ENCODE measurements at places on chromosomes 6 and 20.
A peak's percentile ranks its signal among the peaks of the same experiment; 100 is the strongest.

DNA sequence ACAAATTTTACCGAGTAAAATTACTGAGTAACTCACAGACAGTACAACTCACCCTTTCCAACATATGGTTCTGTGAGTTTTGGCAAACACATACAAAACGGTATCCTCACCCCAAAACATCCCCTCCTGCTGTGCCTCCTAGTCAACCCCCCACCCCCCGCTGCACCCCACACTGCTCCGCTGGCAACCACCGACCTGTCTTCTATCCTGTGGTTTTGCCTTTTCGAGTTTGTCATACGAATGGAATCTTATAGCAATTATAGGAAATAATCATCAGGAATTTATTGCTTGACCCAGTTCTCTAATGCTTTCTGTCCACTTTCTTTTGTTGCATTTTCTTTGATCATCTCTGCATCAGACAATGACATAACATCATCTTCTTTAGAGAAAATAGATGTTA is 312.3 kb downstream of the KIF16B start:
- DNase-seq = no peak

GRCh38 chr6:5634525-5634924 is 372.2 kb downstream of the NRN1 start:
- no peak for DNase-seq

GRCh38 chr20:58011947-58012610 is 216.4 kb downstream of the ANKRD60 start:
- DNase-seq = no peak

DNA sequence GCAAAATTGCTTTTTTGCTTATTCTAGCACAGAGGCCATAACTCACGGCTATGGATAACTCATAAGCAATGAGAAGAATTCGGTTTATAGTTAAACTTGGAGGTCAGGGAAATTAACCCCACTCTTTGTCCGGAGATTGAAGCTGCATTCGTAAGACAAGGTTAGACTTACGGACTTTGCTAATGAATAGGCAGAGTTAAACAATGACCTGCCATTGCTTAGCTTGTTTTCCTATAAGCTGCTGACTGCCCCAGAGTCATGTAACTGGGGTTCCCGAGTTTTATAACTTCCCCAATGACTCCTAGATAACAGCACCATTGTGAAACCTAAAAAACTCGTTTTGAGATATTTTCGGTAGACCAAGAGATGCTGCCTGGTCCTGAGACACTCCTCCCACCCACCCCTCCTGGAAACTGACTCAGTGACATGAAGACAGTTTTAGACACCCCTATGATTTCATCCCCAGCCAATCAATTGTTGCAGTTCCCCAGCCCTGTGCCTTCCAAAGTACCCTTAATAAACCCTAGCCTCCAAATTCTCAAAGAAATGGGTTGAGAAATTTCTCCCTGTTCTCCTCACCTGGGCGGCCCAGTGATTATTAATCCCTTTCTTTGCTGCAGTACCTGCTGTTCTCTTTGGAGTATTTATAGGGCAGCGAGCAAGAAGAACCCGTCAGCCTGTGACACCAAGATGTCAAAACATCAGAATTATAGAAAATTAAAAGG is 33.1 kb upstream of the MCUR1 start:
- no peak for DNase-seq

- DNase-seq = no peak
Measured at GRCh38 chr20:33922224-33922623, 71.5 kb upstream of the RALY start.

DNA sequence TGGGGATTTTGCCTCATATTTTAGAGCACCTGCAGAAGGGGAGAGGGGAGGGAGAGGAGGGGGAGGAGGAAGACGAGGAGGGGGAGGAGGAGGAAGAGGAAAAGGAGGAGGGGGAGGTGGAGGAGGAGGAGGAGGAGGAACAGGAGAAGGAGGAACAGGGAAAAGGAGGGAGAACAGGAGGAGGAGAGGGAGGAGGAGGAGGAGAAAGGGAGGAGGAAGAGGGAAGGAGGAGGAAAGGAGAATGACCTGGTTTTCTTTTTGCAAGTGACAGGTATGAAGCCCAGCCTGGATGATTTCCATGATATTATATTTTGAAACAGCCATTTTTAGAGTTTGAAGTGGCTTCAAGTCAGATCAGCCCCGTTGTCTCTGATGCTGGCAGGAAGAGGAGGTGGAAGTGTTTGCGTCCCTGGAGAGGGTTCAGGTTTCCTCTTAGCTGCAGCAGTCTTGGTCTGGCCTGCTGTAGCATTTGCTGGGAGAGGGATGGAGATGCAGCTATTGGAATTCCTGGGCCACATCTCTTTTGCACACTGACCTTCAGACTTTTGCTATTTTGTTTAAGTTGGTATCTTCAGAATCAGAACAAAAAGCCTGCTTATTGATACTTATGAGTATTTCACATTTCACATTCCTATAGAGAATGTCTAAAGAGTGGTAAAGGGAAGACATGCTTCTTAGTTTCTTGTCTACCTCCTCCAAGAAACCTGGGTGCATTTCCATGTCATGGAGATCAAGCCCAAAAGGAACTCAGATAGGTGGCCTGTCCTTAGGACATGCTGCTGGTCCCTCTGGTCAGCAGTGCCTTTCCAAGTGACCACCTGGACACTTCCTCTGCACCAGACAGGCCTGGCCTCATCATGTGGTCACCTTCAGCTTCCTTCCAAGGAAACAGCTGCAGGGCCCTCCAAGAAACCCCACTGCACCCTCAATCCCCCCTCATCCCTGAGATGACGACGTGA is 54.3 kb upstream of the IYD start:
- peak; percentile 38 for DNase-seq

GRCh38 chr6:45422503-45423110 is 44.9 kb upstream of the SUPT3H start:
- peak; percentile 26 for DNase-seq

DNA sequence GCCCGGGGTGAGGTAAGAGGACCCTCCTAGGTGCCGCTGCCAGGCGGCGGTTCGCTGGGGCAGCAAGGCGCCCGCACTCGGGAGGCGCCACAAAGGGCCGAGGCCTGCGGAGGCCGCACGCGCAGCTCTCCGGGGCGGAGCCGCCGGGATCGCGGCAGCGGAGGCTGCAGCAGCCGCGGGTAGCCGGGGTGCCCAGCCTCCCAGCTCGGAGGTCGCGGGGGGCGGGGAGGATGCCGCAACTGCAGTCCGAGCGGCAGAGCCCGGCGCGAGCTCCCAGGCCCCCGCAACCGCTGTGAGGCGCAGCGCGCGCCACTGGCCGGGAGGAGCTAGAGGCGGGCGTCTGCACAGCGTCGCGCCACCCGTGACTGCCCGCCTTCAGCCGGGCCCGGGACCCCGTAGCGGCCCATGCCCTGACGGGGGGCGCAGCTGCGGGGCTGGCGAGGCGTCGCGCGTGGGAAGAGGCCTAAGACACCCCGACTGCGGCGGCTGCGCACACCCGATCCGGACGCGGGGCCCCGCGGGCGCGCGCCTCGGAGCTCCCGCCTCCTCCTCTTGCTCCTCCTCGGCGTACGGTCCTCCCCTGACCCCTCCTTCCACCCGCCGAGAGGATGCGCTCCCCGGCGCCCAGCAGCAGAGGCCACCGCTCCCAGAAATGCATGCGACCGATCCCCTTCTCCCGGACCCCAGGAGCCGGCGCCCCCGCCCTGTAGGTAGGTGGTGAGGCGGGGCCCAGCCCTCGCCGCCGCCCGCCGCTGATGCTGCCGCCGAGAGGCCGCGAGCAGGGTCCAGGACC is at the start of gene NCOA7:
TSS of gene NCOA7 (plus strand) at position 603 of the 793 bp plus-strand sequence. CDS start 24,395 bp downstream, outside the sequence.
- DNase-seq = peak; percentile 57

DNA sequence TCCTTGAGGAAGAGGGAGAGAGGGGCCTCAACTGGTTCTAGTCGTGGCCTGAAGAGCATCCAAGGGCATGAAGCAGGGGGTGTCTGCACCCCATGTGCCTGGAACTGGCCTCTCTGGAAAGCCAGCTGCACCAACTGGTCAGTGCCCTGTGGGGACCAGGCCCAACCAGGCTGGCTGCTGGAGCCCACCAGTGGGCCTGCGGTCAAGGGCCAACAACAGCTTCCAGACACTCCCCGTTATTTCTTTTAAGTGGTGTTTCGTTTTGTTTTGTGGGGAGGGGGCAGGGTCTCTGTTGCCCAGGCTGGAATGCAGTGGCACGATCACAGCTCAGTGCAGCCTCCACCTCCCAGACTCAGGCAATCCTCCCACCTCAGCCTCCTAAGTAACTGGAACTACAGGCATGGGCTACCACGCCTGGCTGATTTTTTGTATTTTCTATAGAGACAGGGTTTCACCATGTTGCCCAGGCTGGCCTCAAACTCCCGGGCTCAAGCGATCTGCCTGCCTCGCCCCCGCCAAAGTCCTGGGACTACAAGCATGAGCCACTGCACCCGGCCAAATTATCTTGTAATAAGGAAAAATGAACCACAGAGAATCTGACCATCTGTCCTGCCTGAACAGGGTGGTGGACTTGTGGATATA is 11.9 kb upstream of the C20orf144 start:
- DNase-seq = no peak

- no peak for DNase-seq
Measured at GRCh38 chr6:102736941-102737368, 1343.4 kb downstream of the GRIK2 start.

GRCh38 chr6:166949528-166950442 is 6.6 kb downstream of the RNASET2 start:
- no peak for DNase-seq

GRCh38 chr6:138157986-138158638 is 3.6 kb upstream of the ARFGEF3 start:
- no peak for DNase-seq

- DNase-seq = peak; percentile 72
Measured at GRCh38 chr6:41787219-41787917, at the start of gene TOMM6. TOMM6 (plus strand) TSS chr6:41787694; CDS start chr6:41787698, 4 bp downstream.

DNA sequence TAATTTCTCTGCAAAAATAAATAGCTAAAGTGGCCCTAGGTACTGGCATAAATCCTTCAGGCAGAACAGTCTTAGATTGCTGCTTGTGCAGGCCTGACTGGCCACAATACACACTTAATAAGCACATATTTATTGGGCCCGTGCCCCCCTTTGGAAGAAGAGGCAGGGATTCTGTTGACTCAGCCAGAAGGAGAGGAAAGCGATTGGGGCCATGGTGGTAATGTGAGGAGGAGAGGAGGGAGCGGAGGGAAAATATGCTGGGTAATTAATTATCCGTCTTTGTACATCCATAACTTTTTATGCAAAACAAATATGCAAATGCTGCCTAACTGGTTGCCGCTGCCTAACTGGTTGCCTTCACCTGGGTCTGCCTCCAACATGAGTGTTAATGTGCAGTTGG is 36.2 kb downstream of the CD40 start:
- DNase-seq = no peak

GRCh38 chr20:49698477-49698876 is 15.2 kb downstream of the B4GALT5 start:
- DNase-seq = no peak

GRCh38 chr20:18137412-18138265 is at the start of the genes KAT14 and PET117:
KAT14 (plus strand) TSS chr20:18137863; CDS start chr20:18142661, 4,798 bp downstream.
PET117 (plus strand) TSS chr20:18137863; CDS start chr20:18137956, 93 bp downstream.
- peak; percentile 36 for DNase-seq

GRCh38 chr6:152166497-152166896 is 359.0 kb downstream of the ESR1 start:
- no peak for DNase-seq

DNA sequence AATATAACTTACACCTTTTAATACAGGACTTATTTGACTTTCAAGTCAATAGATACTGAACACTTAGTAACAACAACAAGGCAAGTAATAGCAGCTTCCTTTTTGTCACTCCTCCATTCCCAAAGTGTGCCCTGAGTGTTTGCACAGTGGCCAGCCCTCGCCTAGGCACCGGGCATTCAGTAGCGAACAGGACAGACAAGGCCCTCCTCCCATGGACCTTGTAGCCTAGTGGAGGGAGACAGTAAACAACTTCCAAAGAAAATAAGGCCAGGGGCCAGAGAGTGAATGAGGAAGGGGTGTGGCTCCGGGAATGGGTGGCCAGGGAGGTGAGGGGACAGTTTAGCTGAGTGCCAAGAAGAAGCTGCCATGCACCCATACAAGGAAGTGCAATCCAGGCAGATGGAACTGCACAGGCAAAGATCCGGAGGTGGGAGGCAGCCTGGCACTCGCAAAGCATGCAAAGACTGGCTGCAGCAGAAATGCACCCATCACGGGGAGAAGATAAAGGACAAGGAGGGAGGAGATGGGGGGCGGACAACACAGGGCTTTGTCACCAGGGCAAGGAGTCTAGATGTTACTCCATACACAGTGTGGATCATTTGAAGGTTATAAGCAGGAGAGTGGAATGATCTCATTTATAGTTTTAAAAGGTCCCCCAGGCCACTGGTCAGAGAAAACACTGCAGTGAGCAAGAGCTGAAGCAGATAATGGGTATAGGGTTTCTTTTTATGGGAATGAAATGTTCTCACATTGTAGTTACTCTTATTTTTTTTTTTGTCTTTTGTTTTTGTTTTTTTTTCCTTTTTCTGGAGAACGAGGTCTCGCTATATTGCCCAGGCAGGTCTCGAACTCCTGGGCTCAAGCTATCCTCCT is 32.2 kb downstream of the ATP9A start:
- no peak for DNase-seq

- DNase-seq = no peak
Measured at GRCh38 chr6:80330961-80331360, 224.5 kb downstream of the BCKDHB start.

GRCh38 chr6:16318953-16319720 is 80.8 kb downstream of the GMPR start:
- DNase-seq = no peak

DNA sequence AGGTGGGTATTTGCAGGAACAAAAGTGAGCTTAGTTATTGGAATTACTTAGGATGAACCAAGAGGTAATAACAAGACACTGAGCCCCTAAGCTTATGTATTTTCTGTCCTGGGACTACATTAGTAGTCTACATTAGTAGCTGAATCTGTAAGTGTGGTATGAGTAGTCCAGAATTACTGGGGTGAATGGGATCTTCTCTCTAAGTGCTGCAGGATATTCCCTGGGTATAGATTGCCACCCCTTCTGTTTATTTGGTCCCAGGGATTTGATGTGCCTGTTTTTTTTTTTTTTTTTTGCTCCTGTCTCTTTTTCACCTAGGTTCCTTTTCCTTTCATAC is 5.9 kb downstream of the CD2AP start:
- DNase-seq = no peak

DNA sequence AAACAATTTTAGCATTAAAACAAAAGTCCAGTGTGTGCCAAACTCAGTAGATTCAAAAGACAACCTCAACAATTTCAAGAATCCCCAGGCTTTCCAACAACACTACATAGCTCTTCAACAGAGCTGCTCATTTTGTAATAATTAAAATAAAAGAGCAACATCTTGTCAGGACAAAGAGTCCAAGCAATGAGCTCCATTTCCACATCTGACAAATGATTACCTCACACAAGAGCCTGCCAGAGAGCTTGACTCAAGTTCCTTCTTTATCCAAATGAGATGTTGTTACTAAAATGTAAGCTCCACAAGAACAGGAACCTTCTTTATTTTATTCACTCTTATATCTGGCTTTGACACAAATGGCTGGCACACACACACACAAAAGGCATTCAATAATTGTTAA is 449.8 kb downstream of the HACE1 start:
- DNase-seq = no peak

DNA sequence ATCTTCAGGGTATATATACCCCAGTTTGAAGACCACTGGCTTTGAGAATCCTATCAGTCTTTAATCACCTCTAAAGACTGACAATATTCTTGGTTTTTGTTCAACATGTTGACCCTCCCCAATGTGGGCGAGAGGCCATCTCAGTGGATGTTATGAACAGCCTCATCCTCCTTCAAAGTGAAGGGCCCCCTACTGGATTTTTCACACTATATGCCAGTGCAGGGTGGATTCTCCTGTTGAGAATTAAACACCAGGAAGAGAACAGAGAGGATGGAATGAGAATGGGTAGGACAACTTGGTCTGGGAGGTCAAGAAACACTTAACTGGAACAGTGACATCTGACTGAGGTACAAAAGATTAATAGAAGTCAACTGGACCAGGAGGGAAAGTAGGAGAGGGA is 327.1 kb downstream of the MAFB start:
- no peak for DNase-seq

All from DMS79 (cell line).